ENCODE measurements at places on chromosomes 5 and 9.

GRCh38 chr5:169695919-169696490 lies 58.9 kb downstream of the DOCK2 start:
- H3K4me1 ChIP-seq = peaks cover 30% of the 10 kb centered on the region
- H3K27ac ChIP-seq = peak overlapping the region; percentile 99
- H3K27me3 ChIP-seq = no peaks in the 10 kb centered on the region
- H3K36me3 ChIP-seq = no peaks in the 10 kb centered on the region

DNA sequence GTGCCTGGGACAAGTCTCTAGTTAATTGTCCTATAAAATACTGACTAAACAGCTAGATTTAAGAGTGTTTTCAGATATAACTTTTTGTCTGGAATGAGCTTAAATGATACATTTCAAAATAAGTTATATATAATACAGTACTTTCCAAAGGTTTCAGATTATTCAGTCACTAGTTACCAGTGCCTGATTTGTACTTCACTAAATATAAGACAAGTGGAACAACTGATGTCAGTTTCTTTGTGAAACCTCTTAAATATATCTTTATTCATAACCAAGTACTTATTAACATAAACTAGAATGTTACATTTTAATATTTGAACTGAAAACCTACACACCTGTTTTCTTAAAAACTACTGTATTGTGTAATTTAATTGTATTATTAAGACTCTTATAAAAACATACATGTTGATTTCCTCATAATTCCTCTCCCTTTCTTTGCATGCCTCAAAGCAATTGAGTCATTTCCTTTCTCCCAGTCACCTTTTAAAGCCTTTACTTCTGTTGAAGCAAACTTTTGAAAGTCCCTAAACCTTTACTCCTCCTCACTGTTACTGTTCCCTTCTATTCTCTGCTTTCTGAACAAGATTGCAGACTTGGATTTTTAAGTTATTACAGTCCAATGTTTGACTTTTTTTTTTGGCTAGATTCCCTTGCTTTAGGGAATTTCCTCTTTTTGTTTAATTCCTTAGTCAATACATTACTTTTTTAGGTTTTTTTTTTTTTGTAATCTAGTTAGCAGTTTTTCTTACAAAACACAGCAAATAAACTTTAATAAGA lies 8.7 kb upstream of the SEMA6A start:
- H3K27me3 ChIP-seq = peaks cover 4% of the 10 kb centered on the region
- no peak overlapping the region for H3K4me3 ChIP-seq
- no peak for DNase-seq
- no peak overlapping the region for H3K27ac ChIP-seq

- H3K27ac ChIP-seq = no peak overlapping the region
- H3K36me3 ChIP-seq = no peaks in the 10 kb centered on the region
- no peak overlapping the region for H3K4me3 ChIP-seq
- H3K27me3 ChIP-seq = no peaks in the 10 kb centered on the region
These were observed 53.2 kb downstream of the MVB12B start for GRCh38 chr9:126379661-126380360.

DNA sequence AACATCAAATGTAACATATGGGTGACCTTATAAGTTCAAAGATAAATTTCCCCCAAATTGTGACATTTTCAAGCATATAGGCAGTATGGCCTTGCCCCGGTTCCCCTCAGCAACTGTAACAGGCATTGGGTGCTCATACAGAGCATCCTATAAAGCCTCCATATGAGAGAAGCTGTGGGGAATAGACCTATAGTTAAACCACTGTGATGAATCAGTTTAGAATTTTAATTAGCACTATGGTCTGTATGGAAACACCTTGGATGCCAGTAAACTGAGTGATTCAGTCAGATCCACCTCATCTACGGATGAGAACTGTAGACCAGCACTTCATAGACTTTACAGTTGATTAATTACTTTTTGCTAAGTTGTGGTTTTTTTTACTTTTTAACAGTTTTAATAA lies 79.4 kb downstream of the ERCC6L2 start:
- H3K36me3 ChIP-seq = peaks cover 4% of the 10 kb centered on the region
- no peaks in the 10 kb centered on the region for H3K4me1 ChIP-seq
- H3K27me3 ChIP-seq = no peaks in the 10 kb centered on the region

DNA sequence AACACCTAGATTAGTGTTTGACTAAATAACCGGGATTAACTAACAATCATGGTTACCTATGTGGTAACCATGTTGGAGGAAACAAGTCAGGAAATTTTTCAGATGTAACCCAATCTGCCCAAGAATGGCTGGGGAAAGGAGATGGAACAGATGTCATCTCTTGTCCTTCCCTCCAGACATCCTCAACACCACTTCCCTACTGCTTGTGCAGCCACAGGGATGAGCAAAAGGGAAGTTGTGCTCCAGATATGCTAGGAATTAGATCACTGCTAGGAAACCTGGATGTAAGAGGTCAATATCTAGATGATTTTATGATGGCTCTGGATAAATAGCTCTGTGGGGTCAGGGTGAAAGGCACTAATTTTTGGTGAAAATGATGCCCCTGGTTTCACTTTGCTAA lies 61.3 kb upstream of the ELL2 start:
- H3K4me1 ChIP-seq = peaks cover 14% of the 10 kb centered on the region
- no peaks in the 10 kb centered on the region for H3K36me3 ChIP-seq
- H3K27me3 ChIP-seq = no peaks in the 10 kb centered on the region
- no peak overlapping the region for H3K27ac ChIP-seq

Data from astrocyte (in vitro differentiated cells and primary cell).